ENCODE measurements at places on chromosomes 7 and 10. TPM values are rescaled to one million over a fixed set of nuclear protein-coding genes. Genes with fewer than 3 reads are reported as not detected.
A peak's percentile ranks its signal among the peaks of the same experiment; 100 is the strongest.

The MUC3A gene
- 0.79 TPM for total RNA-seq

The CFAP70 gene
- total RNA-seq: 0.98 TPM

The TMEM270 gene
- total RNA-seq: not detected

The KCNH2 gene
- total RNA-seq: 0.33 TPM

The ACHE gene
- 17.6 TPM for total RNA-seq

The GRID2IP gene
- total RNA-seq: 0.08 TPM

The ZNF804B gene
- total RNA-seq: not detected

The GDF2 gene
- 8.5 TPM for total RNA-seq

The DLG5 gene
- total RNA-seq: 5.4 TPM

The SPDYE2 gene
- not detected for total RNA-seq

The MYL10 gene
- total RNA-seq: not detected

The THSD7A gene
- 1.3 TPM for total RNA-seq

The AP4M1 gene
- 5.5 TPM for total RNA-seq

The CALML5 gene
- not detected for total RNA-seq

GRCh38 chr7:148581624-148582023, 8.9 kb upstream of the C7orf33 start:
- no peak for DNase-seq

- DNase-seq: no peak
These were observed 66.9 kb downstream of the FAM53B start for GRCh38 chr10:124677293-124677699.

DNA sequence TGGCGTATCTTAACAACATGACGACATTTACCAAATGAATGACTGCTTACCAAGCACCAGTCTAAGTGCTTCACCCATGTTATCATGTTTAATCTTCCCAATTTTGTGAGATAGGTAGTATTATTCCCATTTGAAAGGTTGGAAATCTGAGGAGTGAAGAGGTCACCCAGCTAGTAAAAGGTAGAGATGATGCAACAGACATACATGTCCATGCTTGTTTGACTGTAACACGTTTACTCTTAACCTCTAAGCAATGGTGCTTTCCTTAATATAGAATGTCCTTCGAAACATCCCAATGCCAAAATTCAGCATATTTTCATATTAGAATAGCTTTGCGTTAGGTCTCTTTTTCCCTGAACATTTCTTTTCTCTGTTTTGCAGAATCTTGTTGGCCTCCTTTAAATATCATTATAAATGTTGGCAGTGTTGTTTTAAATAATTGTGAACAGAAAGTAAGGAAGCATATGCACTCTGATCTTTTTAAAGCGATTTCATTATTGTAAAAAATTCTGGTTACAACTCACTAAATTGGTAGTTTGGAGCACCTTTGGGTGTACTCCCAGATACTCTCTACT, 722.8 kb downstream of the AUTS2 start:
- DNase-seq: no peak

DNA sequence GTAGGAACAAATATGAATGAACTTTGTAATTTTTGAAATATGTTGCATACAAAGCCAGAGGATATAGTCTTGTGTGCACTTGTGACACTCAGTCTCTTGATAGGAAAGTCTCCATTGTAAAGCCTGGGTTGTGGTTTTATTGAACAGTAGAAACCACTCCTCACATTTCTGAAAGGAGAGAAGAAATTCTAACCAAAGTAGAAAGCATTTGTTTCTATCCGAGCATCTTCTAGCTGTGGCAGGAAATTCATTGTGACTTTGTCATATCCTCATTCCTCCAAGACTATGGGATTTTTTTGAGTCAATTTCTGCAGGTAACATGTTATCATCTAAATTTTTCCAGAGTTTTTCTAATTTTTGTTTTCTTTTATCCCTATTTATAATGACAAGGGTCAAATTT, 55.5 kb upstream of the NCF1 start:
- DNase-seq: no peak

DNA sequence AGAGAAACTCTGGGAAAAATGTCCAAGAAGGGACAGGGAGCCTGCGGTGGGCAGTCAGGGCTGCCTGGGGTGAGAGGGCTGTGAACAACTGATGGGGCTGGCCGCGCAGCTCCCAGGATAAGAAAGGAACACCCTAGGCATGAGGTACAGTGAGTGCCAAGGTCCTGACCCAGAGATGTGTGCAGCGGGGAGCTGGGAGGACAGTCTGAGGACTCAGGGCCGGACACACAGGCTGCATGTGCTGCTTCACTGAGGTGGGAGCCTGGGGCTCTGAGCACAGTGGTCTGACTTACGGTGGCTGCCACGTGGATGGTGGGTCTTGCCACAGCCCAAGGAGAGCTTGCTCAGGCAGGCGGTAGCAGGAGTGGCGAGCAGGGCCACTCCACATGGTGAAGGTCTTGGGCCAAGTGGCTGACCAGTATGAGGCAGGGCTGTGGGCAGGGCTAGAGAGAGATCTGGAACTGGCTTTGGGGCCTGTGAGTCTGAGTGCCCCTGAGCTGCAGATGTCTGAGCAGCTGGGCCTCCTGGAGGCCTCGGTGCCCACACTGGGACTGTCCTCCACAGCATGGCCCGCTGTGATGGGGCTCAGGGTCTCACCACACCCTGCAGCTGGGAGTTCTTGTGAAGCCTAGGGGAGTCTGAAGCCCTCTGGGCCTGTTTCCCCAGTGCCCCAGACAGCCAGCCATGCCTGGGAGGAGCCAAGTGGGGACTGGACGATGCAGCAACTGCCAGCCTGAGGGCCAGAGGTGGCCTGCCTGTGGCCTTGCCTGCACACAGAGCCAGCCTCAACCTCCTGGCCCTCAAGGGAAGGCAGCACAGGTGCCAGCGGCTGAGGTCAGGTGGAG, 60.3 kb downstream of the RASGEF1A start:
- no peak for DNase-seq

GRCh38 chr10:28587970-28588290, 55.0 kb downstream of the WAC start:
- DNase-seq: no peak

DNA sequence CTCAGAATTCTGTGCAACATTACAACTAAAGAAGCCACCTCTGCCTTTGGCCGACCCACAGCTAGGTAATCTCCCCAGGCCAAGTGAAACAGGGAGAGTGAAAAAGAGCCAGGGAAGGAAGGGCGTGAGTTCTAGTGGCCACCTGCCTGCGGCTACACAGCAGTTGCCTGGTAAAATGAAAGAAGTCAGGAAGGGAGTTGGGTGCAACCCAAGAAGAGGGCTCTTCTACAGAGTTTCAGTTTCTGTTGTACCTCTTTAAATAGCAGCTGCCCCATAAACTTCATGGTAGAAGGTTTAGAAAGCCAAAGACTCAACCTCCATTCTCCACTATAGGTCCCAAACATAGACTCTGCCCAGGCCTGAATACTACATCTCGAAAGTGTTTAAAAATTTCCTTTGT, 76.2 kb upstream of the TMEM168 start:
- no peak for DNase-seq

GRCh38 chr10:6019010-6019782, 41.9 kb upstream of the IL15RA start:
- DNase-seq: no peak

DNA sequence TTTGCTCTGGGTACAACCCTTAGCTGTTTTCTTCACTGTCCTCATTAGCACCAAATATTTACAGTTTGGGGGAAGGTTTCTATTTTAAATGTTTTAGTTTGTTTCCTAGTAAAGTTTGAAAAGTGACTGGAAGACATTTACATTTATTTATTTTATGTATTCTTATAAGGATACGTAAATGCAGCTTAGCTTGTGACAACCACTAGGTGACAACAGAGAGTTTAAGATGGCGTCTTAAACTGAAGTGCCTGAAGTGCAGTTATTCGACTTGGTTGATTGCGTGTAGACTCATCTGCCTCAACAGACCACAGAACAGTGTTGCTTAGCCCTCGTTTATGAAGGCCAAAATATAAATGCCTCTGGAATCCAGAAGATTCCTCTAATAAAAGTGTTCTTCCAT, 378.2 kb upstream of the MYO3A start:
- no peak for DNase-seq

GRCh38 chr7:91348711-91349110, 84.5 kb downstream of the FZD1 start:
- DNase-seq: no peak

GRCh38 chr7:82675396-82675795, 231.8 kb upstream of the CACNA2D1 start:
- DNase-seq: no peak

DNA sequence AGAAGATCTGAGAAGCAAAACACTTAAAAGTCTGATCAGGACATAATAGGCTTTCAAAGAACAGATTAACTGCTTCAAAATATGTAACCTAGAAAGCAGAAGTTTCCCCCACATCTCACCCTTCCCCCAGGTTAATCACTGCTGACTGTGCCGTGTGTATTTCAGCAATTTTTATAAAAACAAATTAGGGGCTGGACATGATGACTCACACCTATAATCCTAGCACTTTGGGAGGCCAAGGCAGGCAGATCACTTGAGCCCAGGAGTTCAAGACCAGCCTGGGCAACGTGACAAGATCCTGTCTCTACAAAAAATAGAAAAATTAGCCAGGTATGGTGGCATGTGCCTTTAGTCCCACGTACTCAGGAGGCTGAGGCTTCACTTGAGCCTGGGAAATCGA, 67.6 kb upstream of the GATA3 start:
- no peak for DNase-seq

GRCh38 chr10:35585903-35586535, 19.1 kb upstream of the GJD4 start:
- no peak for DNase-seq

- DNase-seq: no peak
These were observed 22.4 kb downstream of the ATXN7L1 start for GRCh38 chr7:105853931-105854419.

- no peak for DNase-seq
These were observed 7.5 kb downstream of the BNIP3 start for GRCh38 chr10:131974034-131974817.

GRCh38 chr10:96456296-96456840, 57.4 kb downstream of the TLL2 start:
- DNase-seq: no peak

DNA sequence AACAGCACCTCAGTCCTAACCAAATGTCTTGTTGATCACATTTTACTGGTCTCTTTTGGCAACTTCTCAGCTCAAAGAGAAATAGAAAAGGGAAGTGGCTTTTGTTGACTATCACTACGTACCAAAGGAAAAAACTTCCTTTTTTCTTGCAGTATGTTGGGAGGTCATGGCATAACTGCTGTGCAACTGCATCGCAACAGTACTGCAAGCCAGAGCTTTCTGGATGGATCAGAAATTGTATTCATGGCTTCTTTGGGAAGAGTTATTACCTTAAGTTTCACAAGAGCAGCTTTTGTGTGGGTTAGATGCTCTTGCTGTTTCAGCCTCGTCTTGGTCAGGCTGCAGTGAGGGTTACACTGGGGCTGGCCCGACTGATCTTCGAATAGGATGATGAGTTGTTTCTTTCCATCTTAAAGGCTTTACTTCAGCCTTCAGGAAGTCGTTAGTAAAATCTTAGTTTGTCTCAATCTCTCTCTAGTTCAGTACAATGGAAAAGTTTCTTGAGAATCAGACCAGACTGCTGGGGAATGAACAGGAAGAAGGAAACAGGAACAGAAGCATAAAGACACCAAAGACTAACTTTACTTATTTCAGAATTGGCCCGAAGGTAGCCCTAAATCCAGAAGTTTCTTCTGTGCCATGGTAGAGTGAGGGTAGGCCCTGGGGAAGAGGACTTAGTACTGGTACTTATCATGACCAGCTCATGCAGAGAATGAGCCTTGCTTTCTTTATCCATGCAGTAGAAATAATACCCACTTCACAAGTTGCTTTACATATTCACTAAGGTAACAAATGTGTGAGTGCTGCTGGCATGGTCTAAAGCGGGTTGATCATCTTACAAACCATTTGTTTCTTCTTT, 153.6 kb downstream of the CELF2 start:
- no peak for DNase-seq

GRCh38 chr7:1137517-1138167, 22.4 kb downstream of the ZFAND2A start:
- DNase-seq: no peak

GRCh38 chr7:153397906-153398305, 638.4 kb downstream of the ACTR3B start:
- DNase-seq: no peak

GRCh38 chr10:130017631-130018022, 53.6 kb upstream of the EBF3 start:
- DNase-seq: no peak

GRCh38 chr7:13057462-13058200, 370.2 kb downstream of the ARL4A start:
- no peak for DNase-seq

DNA sequence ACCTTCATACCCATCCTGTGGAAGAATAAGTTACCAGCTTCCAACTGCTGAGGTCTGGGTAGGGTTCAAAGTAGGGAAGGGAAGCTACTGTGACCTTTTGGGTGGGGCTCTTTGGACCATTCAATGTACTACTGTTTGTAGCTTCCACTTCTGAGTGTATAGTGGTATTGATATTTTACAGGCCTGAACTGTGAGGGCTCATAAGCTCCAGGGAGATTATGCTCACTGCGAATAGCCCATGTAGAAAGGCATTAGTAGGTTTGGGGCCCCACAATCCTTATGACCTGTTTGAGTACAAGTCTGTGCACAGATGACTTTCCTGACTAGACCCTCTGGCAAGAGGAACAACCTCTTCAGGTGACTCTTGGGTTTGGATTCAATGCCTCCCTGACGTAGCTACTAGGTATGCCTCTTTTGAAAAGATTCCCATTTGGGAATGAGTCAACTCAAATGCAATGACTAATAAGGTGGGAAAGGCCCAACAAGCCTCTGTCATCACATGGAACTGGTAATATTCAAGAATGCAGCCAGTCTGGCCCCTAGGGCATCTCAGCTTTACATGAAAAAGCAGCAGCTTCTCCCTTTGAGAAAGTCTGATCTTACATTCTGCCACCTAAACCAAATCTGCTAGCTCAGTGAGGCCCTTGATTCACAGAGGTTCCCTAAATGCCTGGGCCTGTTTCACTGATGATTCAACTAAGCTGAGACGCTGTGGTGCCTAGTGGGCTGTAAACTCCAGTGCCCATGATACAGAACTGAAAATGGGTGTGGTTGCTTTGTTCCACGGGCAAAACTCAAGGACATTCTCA, 79.8 kb downstream of the ABI1 start:
- DNase-seq: no peak

- DNase-seq: peak; percentile 62
These were observed 1.9 kb downstream of the SLC29A4 start for GRCh38 chr7:5284304-5285281.

- DNase-seq: no peak
These were observed 425.8 kb downstream of the ETV1 start for GRCh38 chr7:13563680-13564079.

- no peak for DNase-seq
These were observed 48.9 kb upstream of the KDM7A start for GRCh38 chr7:140225562-140226249.

GRCh38 chr7:44392618-44393010, 67.2 kb upstream of the CAMK2B start:
- DNase-seq: peak; percentile 21

DNA sequence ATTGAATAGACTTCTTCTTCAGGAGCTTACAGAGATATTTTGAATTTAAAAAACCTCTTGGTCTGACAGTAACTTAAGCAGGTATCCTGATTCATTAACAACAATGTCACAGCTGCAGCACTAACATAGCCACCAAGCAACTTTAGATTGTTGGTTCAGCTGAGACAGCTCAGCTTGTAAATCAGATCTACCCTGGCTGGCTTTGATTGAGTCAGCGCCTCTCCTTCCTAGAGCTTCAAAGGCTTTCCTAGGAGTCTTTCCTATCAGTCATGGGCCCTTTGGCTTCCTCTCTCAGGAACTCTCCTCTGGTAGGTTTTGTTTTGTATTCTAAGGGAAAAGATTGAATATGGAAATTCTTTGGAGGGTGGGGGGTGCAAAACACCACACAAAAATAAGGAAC, 70.7 kb upstream of the STEAP4 start:
- DNase-seq: no peak

- DNase-seq: no peak
These were observed 9.7 kb downstream of the IKZF5 start for GRCh38 chr10:122998934-122999333.

All from liver (tissue), 10 donors.